Stimulated activated naive CD4-positive, alpha-beta T cell (primary cell): ENCODE measurements at places on chromosomes 12 and 14.

GRCh38 chr12:57219993-57220754 is 3.6 kb downstream of the NXPH4 start:
- no peak for DNase-seq

DNA sequence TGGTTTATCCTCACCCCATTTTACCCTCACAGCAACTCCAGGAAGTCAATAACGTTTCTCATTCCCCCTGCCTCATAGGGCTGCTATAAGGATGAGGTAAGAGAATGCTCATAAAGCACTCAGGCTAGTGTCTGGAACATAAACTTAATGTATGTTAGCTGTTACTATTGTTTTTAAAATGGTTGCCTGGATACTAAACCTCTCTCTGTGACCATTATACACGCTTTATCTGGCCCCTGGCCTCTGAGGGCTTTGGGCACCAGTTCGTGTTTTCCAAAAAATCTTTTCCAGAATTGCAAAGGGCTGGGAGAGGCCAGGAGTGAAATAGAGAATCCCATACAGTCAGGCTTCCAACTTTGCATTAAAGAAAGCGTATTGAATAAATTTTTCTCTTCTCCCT is 113.9 kb downstream of the KTN1 start:
- DNase-seq = no peak

DNA sequence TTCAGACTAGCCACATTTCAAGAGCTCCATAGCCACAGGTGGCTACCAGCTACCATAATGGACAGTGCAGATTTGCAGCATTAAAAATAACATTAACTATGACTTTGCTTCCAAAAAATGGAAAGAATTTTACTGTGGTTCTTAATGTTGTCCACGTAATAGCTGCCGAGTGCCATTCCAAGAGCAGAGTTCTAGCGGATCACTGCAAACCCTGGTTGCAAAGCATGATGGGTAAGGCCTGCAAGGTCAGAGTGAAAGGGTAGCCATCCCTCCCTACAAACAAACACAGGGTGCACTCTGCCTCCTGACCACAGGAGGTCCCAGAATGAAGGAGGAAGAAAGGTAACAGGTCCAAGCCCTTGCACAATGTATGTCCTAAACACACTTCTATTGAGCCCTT is 157.6 kb downstream of the DPF3 start:
- DNase-seq = no peak

GRCh38 chr14:22300646-22301045 is 288.4 kb downstream of the DAD1 start:
- DNase-seq = no peak

DNA sequence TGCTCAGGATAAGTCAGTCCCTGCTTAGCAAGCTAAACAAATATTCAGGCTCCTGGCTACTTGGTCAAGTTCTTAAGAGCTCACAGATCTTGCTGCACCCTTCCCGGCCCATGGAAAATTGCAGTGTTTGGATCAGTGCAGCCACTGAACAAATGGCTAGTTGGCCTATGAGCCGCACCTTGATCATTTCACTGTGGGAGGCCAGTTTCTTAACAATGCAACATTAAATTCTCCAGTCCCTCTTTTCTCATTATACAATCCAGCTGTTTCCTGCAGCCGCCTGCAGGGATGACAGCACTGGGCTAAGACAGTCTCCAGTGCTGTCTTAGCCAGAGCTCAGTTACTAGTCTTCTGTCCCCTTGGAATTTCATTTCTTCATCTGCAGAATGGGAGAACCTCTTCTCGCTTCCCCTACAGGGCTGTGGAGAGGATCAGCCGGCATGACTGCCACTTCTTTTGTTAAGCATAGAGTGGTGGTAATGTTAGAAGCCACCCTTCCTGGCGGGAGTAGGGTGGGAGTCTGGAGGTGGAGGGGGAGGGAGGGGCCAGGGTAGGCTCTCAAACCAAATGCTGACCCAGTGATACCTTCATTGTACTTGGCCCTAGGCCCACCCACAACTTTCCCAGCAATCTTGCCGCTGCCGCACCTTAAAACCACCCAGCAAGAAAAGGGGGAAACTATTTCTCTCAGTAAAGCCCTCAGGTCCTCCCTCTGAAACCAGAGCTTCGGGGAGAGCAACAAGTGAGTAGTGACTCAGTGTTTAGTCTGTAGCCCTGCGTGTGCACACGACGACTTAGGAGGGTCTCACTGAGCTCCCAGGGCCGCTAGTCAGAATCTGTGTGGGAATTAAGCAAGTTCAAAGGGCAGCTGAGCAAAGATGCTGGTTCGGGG is 145.7 kb downstream of the NUAK1 start:
- no peak for DNase-seq

- DNase-seq = no peak
Observed at GRCh38 chr12:20885116-20885515, 74.6 kb downstream of the SLCO1B3 start.

DNA sequence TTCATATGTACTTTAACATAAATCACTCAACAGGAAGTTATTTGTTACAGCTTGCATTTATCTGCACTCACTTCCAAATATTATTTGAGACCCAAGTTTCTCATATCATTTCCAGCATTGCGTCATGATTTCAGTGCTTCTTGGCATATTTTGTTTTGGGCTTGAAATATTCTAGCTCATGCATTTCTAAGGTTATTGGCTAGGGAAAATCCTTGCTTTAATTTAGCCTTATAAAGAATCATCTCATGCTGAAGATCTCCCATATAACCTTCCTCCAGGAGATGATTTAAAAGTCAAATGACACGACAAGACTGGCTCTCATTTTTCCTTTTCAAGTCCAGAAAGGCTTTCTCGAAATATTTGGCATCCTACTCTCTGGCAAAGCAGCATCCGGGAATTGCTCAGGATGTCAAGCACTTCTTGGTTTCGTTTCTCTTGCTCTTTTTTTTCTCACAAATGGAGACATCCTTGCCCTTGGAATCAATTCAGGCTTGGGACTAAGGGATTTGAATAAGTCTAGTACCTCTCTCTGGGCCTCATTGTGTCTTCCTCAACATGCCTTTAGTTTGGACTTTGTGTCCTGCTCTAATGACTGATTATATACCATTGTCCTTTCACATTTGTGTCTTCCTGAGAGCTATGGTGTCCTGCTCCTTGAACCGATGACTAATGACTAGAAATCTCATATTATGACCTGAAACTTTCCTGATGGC is 295.0 kb downstream of the RMST start:
- DNase-seq = no peak

- no peak for DNase-seq
Observed at GRCh38 chr14:106662936-106663550, 1136.7 kb downstream of the TMEM121 start.

- peak; percentile 42 for DNase-seq
Observed at GRCh38 chr14:102554821-102555819, 37.3 kb upstream of the RCOR1 start.

GRCh38 chr14:100282766-100283419 is 23.4 kb downstream of the SLC25A29 start:
- no peak for DNase-seq

DNA sequence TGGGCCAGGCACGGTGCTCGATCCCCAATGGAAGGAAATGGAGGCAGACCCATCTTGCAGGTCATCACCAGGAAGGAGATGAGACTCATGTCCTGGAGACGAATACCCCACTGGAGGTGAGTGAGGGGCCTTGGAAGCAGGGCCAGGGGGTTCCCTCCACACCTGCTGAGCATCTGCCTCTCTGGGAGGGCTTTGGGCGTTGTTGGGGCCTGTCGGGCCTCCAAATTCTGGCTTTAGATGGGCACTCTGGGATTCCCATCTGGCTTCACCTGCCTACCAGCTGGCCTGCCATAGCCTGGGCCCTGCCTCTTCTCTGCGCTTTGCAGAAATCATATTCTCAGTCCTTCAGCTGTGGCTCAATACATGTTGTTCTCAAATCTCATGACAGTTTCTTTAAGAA is 13.9 kb downstream of the RTL1 start:
- no peak for DNase-seq

DNA sequence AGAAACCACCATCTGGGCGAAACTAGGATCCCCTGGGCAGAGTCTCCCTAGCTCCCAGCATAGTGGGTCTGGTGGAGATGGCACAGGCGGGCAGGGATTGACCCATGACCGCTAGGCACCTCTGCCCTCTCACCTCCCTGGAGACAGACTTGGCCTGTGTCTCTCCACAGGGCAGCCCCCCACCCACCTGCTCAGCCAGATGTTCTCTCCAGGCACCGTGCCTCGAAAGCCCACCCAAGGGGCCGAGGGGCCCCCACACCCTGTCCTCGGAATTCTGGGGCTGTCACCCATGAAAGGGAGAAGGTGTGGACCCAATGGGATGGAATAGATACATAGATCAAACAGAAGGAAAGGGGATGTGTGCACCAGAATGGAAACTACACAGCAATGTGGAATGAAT is 229.1 kb upstream of the RTL1 start:
- no peak for DNase-seq

- DNase-seq = no peak
Observed at GRCh38 chr14:64671591-64671990, 32.6 kb upstream of the PLEKHG3 start.

DNA sequence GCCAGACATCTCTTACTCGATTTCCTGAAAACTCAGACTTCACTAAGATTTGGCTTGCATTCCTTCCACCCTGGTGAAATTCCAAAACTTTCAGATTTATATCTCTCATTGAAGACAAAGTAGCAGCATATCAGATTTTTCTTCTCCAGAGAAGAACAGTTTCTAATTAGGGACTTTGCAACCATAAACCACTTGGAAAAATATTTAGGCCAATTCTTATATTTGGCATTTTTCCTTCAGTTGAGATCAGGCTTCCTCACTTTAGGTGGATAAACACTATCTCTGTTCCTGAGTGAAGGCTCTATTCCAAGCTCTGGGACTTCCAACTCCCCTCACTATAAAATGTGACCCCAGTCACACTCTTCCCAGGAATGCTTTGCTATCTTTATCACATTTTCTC is 1434.3 kb upstream of the FLRT2 start:
- DNase-seq = no peak

DNA sequence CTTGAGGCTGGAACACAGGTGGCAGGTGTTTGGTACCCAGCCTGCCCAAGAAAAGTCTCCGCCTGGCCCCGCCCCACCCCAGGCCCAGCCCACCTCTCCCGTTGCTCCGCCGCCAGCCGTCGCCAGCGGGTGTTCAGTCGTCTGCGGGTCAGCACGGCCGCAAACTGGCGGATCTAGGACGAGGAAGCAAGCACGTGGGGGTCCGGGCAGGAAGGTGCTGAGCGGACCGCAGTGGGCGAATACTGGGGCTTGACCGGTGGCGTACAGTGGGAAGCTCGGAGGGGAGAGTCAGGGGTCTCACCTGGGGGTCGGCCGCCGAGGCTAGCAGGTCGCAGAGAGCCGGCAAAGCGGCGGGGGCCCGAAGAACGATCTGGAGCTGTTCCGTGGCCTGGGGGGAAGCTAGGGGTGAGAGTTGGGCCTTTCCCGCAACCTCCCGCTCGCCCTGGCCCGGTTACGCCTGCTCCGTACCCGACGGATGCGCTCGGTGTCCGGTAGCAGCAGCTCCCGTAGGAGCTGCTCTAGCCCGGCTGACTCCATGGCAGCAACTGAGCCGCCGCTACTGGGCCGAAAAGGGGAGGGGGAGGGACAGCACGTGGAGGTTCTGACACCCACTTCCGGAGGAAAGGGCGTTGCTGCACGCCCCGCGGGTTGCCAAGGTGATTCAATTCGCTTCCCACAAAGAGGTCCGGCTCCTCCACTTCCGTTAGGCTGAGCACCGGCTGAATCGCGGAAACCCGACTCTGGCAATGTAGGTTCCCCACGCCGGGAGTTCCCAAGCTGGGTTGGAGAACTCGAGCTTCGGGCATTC is at the start of gene IPO4:
Gene IPO4, minus strand, starts transcription at position 566 of the 808 bp plus-strand sequence. Its CDS starts 29 bp downstream, at position 537.
- peak; percentile 91 for DNase-seq

GRCh38 chr14:40099316-40099715 is 667.1 kb upstream of the FBXO33 start:
- no peak for DNase-seq

DNA sequence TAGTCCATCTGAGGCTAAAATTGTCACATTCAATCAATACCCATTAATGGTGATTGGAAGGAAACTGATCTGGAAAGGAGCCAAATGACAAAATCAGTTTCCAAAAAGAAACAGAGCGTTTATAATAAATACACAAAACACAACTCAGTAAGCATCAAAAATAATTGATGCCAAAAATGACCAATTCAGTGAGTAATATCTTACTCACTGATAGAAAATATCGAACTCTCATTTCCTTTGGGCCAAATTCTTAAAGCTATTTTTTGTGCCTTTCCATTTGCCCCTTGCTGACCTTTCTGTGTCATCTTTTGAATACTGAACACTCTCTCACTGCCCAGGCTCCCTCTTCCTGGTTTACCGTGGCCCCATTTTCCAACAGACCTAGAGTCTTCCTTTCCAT is 22.5 kb upstream of the ATP2B1 start:
- no peak for DNase-seq

DNA sequence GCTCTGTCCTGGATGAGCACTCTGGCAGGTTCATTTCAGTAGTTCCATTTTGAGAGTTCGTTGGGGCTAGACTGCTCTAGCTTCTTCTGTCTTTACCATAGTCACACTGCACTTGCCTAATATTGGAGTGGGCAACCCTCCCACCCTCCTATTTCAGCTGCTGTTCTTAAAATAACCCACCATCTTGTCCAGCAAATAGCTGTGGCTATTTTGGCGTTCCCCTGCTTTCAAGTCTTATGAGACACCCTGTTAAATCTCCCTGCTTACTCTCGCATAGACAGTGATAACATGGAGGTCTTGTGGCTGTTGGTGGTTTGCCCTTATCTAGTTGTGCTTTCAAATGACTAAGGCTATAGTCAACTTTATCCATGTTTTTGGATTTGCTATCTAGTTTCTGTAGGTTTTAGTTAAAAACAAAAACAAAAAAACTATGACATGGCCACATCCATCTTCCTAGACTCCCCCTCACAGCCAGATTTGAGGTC is 65.5 kb downstream of the LRP6 start:
- DNase-seq = no peak

- DNase-seq = no peak
Observed at GRCh38 chr14:72932893-72933292, 6.6 kb downstream of the DCAF4 start.

- no peak for DNase-seq
Observed at GRCh38 chr12:105916760-105917039, 222.1 kb downstream of the NUAK1 start.

DNA sequence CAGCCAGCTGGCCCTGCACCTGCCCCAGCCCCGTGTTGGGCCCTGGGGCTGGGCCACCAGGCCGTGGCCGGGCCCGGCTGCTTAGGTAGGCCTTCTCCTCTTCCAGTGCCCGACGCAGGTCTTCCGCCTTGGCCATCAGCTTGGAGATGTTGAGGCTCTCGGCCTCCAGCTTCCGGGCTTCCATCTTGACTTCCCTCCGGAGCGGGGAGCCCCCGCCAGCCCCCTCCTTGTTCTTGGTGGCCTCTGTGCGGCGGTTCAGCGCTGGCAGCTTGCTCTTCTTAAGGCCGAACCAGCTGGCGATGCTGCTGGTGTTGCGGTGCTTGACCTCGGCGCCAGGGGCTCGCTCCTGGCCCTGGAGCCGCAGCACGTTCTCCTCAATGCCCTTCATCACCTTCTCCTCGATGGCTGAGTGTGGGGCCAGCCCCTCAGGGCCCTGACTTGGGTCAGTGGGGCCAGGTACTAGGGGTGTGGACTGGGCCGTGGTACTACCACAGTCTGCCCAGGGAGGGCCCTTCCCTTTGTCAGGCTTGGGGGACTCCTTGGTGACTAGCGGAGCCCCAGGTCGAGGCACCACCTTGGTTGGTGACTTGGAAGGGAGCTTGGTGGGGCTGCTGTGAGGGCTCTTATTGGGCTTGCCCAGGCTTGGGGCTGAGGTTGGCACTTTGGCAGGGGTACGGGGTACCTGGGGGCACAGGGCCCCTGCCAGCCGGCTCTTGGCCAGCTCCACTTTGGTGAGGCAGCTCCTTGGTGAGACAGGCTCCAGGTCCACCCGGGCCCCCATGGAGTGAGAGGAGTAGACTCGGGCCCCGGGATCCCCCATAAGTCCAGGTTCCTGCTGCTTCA is 33.2 kb downstream of the NCKAP5L start:
- no peak for DNase-seq
